ENCODE measurements at places on chromosomes 11 and 22.

- no peak for DNase-seq
Observed at GRCh38 chr22:21972293-21972779, 10.3 kb downstream of the TOP3B start.

GRCh38 chr11:68819362-68819761 is 22.4 kb downstream of the CPT1A start:
- DNase-seq: no peak

- peak; percentile 93 for DNase-seq
Observed at GRCh38 chr22:39176143-39176713, 23.7 kb upstream of the CBX7 start.

DNA sequence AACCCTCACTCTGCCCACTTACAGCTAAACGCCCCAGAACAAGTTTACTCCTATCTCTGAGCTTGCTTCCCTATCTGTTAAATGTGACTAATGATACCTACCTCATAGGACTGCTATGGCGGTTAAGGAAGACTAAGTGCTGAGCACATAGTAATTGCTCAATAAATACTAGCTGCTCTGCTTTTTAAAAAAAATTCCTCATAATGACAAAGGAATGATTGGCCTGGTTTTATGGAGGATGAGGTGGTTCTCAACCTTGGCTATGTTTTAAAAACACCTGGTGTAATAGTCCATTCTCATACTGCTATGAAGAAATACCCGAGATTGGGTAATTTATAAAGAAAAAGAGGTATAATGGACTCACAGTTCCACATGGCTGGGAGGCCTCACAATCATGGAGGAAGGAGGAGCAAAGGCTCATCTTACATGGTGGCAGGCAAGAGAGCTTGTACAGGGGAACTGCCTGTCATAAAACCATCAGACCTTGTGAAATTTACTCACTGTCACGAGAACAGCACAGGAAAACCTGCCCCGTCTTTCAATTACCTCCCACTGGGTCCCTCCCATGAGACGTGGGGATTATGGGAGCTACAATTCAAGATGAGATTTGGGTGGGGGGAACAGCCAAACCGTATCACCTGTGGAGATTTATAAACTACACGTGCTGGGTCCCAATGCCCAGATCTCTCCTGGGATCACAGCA is 127.2 kb upstream of the SYT13 start:
- no peak for DNase-seq

GRCh38 chr11:110217223-110217877 is 79.1 kb downstream of the RDX start:
- no peak for DNase-seq

DNA sequence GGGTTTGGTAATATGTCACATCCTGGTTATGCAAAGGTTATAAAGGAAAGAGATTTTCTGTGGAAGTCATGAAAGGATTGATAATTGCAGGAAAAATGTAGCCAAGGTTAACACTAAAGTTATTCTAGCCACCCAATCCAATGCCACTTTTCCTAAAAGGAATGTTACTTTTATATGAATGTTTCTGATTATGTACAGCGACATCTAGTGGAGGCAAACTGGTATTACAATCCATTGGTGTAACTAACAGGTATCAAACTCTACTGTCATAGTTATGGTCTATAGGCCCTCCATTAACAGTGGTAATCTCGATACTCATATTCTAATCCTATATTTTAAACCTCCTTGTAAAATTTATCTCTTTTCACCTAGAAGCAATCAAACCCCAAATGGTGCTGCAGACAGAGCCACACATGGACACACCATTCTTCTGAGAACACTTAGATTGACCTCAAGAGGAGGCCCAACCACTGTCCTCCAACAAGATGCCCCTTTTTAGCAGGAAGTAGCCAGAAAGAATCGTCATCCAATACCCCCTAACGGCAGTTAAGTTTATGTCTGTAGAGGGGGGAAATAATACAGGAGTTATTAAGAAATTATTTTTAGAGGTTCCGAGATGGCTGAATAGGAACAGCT is 74.9 kb upstream of the RAG2 start:
- DNase-seq: peak; percentile 26

- no peak for DNase-seq
Observed at GRCh38 chr11:114321621-114322257, 25.5 kb downstream of the NNMT start.

DNA sequence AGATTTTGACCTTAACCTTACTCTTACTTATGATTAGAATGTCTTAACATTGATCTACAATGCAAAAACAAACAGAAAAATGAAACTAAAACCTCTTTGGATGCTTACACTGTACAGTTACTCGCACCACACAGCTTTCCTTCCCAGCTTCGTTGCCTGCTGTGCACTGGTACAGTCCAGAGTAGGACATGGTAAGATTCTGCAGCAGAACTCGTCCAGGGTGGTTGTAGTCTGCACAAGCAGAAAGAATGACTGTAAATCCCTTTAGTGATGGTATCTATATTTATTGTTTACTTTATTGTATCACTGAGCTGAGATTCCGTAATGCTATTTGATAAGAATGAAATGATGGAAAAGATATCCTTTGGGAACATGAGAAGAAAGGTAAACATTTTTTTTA is 21.0 kb upstream of the HSPA8 start:
- DNase-seq: no peak

GRCh38 chr11:44468345-44468988 is 97.0 kb upstream of the CD82 start:
- no peak for DNase-seq

DNA sequence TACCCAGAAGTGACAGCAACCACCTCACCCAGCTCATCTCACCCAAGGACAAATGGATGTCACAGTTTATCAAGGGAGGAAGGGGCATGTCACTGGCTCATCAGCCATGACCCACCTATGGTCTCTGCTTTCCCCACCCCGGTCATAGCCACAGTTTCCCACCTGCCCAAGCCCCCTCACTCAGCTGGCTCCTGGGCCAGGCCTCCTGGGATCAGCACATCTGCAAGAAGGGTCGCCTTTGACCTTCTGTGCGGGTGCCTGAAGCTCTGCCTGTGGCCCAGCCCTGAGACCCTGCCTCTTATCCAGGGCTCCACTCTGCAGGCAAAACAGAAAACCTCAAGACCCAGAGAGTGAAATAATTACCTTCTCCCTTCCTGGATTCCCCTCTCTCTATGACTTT is 236.4 kb downstream of the BUD13 start:
- no peak for DNase-seq

- DNase-seq: no peak
Observed at GRCh38 chr11:111582163-111582562, 20.1 kb upstream of the SIK2 start.

- DNase-seq: no peak
Observed at GRCh38 chr11:58893899-58894298, 45.4 kb upstream of the GLYATL1 start.

- DNase-seq: no peak
Observed at GRCh38 chr11:17579451-17579850, 32.4 kb downstream of the OTOG start.

GRCh38 chr11:101446238-101446637 is 137.6 kb downstream of the TRPC6 start:
- no peak for DNase-seq

DNA sequence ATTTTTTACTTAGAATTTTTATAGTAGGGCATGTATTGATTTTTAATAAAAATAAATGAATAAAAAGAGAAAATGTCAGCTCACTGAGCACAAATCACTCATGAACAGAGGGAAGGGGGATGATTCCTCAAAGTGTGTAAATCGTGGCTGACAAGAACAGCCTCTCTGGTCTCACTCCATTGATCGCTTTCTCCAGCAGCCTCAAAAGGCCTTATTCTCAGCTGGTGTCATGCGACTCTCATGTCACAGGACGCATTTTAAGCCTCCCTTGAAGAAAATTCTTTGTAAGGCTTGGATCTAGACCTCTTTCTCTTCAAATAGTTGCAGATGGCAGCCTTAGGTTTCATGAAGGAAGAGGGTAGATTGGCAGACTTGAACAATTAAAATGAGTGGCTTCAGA is 33.9 kb upstream of the SLC5A12 start:
- DNase-seq: no peak

DNA sequence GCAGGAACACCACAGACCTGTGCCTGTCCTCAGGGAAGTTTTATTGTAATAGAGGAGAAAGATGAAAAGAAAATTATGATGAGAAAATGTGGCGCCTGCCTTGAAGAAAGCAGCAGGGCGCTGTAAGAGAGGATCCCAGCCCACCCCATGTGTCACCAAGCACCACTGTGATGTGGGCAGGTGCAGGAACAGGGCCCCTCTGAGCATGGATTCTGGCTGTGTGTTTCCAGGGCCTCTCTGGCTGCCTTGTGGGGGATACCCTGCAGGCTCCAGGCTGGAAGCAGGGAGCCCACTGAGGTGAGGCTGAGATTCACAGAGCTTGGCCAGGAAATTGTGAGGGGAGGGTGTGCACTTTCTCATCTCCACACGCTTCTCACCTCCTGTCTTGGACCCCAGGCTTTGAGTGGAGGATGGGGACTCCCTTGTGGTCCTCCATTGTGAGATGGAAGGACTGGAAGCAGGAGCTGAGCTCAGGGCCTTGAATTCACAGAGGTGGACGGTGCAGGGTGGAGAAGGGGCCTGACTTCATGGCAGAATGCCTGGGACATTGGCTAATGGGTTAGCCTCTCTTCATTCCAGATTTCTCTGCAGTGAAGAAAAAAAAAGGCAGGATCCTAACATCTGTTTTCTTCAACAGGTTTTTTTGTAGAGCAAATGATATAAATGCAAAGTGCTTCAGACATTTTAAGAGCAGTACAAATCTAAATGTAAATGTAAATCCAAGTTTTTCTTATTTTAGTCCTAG is 246.6 kb upstream of the B3GAT1 start:
- no peak for DNase-seq

GRCh38 chr22:48779661-48780596 is 1047.7 kb downstream of the BRD1 start:
- DNase-seq: peak; percentile 30

GRCh38 chr11:6925636-6926207 is 504 bp upstream of the ZNF215 start:
- DNase-seq: no peak

GRCh38 chr22:44665115-44665514 is 36.9 kb upstream of the PRR5 start:
- no peak for DNase-seq

DNA sequence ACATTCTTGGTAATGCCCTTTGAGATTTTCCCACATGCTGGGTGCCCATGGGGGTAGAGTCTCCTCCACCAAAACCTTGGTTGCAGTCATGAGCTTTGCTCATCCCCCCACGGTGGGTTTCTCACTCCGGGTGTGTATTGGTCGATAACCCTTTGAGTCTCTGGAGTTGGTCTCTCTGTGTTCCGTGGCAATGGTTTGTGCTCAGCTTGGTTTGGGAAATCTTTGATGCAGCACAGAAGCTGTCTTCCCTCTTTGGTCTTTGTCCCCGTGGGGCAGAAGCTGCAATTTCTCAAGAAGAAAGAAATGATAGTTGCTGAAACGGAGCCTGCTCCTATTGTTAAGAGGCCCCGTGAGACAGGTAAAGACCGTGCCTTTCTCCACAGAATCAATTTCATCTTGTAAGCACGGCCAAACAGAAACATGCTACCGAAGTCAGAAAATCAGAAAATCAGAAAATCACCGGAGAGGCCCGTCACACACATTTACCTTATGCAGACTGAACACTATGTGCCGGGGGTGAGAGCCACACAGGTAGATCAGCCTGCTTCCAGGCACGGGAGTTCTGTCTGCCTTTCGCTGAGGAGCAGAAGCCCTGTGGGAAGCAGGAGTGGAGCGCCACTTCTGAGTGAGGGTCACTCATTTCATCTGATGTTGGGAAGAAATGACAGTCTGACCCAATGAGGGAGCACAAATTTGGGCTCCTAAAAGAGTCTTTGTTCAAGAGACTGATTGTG is 186.1 kb downstream of the TBC1D22A start:
- DNase-seq: peak; percentile 22

DNA sequence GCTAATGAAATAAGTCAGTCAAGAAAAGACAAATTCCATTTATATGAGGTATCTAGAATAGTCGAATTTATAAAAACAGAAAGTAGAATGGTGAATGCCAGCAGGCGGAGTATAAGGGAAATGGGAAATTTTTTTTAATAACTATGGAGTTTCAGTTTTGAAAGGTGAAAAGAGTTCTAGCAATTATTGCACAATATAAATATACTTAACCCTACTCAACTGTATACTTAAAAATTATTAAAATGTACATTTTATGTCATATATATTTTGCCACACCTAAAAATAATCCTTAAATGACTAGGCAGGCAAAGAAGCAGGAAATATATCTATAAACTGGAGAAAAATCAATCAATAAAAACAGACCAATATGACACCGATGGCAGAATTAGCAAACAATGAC is 196.5 kb upstream of the UBASH3B start:
- no peak for DNase-seq

GRCh38 chr22:29079218-29079901 is 6.5 kb downstream of the KREMEN1 start:
- DNase-seq: no peak

GRCh38 chr22:45927059-45927458 is 49.9 kb downstream of the WNT7B start:
- no peak for DNase-seq

- no peak for DNase-seq
Observed at GRCh38 chr11:16169541-16169940, 186.8 kb downstream of the SOX6 start.

- DNase-seq: no peak
Observed at GRCh38 chr22:33221568-33221967, 163.4 kb upstream of the SYN3 start.

DNA sequence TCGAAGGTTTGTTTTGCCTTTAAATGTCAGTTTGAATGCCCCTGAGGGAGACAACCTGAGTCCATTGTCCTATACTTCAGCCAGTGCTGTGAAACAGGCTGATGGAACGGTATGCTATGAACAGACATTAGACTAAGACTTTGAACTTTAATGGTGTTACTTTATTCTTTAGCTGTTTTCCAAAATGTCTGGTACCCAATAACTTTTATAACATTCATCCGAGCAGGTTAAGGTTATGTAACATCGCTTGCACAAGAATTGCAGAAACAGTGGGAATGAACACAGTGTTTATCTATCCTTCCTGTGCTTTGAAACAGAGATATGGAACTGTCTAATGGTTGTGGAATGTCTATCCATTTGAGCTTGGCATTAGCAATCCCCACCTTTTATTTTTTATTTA is 12.5 kb upstream of the PTS start:
- DNase-seq: no peak

DNA sequence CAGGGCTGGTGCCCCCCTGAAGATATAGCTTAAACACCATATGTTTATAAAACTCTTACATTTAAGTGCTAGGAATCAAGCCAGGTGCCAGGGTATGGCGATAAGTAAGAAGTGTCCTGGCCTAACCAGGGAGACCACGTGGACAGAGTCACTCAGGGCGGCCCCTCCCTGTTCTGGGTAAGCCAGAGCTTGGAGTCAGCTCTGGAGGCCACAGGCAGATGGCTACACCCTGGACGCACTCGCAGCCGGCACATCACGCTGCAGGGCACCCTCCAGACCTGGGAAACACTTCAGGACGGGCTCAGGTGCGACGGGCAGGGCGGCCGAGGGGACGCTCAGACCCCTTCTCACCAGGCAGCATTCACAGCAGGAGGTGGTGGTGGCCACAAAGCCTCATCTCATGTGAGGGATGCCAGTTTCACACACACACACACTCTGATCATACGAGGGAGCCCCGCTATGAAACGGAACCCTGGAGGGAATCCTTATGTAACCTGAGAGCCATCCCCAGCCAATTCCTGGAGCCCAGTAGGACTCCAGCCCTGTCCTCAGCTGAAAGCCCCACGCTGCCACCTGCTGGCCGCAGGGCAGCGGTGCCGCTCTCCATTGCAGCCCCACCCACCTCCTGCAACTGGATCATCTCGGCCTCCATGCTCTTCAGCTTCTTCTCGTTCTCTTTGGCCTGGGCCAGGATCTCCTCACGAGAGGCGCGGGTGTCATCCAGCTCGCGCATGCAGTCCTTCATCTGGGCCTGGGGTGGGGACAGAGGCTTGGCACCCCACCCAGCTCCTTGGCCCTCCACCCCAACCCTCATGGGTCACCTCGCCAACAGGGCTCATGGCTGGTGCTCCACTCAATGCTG is 33.4 kb downstream of the APOL1 start:
- peak; percentile 58 for DNase-seq

All from SJSA1 (cell line).